ENCODE measurements at places on chromosomes 11 and 22.

GRCh38 chr22:48827268-48827846 lies 1000.3 kb downstream of the BRD1 start:
- no peak for DNase-seq

DNA sequence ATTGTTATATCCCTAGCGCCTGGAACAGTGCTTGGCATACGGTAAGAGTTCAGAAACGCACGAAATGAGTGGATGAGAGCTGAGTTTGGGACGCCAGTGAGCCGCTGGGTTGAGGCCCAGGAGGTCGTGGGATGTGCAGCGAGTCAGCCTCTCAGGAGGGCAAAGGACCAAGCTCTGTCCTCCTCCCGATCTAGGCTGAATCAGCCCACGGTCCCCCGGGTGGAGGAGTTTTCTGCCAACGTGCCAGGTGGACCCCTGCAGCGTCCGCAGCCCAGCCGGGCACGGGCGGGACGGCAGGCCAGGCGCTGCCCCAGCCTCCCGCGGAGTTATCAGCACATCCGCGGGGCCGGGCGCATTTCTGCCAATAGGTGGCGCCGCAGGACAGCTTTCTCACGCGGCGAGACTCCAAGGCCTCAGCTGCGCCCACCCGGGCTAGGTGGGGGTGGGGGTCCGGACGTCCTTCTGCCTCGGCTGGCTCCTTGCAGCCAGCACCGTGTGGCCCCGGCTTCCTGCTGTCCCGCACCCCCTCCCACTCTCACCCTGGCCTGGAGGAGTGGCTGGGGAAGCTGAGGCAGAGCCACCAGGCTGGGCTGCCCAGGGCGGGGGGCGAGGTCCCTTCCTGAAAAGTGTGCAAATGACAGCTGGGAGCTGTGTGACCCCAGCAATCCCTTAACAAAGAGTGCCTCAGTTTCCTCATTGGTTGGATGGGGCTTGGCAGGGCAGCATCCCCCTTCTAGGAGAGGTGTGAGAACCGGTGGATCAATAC lies 2.2 kb upstream of the RPS19BP1 start:
- peak; percentile 30 for DNase-seq

- DNase-seq, result no peak
These were observed 105.6 kb downstream of the SLC1A2 start for GRCh38 chr11:35313760-35314153.

DNA sequence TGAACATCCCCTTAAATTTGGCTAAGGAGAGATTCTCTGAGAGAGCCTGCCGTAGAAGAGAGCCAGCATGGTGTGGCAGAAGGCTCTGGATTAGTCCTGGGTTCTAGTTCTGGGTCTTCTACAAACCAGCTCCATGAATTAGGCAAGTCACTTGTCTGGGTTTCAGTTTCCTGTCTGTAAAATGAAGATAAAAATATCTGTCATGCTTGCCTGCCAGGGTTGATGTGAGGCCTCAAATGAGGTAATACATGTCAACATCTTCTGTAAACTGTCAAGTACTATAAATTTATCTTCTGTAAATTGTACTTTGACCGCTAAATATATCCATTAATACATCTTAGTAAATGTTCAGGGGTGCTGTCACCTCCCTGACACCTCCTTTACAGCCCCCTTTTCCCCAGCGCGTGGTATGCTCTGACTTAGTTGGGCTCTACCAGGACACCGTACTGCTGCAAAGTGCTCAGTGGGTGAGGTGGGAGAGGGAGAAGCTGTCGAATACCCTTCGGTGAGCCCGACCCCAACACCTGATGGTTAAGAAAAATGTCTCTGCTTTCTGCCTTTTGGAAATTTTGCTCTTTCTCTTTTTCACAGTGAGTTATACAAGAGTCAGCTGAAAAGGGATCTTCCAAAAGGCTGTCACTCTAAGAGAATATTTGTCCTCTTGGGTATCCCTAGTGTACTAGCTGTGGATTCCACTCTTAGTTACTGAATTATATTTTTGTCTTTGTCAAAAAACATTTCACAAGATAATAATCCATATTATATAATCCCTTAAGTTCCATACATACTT lies 15.0 kb downstream of the RBX1 start:
- DNase-seq, result no peak

DNA sequence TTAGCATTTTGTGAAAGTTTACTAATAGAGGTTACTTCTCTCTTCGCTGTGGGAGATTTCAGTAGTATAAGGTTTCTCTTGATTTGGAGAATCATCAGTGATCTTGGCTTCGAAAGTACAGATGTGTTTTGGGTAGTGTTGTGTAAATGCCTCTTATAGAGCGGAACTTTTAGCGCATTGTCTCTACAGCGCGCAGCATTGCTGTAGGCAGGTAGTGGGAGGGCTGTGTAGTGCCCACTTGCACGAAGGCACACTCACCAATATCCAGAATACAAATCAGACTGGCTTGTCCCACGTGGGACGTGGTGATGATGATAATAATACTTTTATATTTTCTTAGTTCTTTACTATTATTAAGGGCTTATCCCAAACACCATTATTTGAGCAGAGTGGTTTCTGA lies 51.4 kb downstream of the FAM83F start:
- no peak for DNase-seq

- DNase-seq, result no peak
These were observed 41.4 kb downstream of the MUC2 start for GRCh38 chr11:1116104-1116503.

- no peak for DNase-seq
These were observed 5.2 kb downstream of the SMARCB1 start for GRCh38 chr22:23791738-23792645.

GRCh38 chr11:120869516-120870011 lies 154.3 kb upstream of the TBCEL start:
- DNase-seq, result no peak
